Cerebellar nuclear complex (tissue), 1 donor: ENCODE measurements at places on chromosomes 12 and 14.

DNA sequence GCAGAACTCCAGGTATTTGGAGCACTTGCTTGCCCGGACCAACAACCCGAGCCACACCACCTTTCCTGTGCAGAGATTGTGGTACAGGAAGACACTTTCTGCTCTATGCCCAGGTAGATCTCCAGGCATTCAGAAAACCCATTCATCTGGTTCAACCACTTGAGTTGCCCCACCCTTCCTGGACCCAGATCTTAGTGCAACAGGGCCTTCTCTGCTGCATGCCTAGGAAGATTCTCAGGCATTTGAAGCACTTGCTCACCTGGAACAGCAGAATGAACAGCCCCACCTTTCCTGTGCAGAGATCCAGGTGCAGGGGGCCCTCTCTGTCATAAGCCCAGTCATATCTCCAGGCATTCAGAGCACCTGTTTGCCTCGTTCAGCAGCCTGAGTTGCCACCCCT, 412.8 kb upstream of the MGAT4C start:
- DNase-seq, result no peak

GRCh38 chr12:31322801-31323207, 3.1 kb downstream of the SINHCAF start:
- DNase-seq, result no peak

DNA sequence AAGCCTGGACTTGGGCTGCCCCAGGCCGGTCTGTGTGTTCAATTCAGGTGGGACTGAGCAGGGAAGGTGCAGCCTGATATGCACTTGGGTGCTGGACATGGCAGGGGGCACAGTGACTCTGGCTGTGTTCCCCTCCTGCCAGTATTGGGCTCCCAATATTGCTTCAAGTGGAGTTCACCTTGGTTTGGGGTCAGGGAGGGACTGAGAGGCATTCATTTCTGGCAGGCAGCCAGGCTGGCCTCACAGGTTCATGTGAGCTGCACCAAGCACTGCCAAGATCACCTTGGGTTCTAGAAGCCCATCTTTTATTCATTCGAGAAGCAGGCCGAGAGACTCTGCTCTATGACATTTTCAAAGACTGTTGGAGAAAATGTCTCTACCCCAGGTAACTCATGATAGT, 245.0 kb downstream of the CHST11 start:
- no peak for DNase-seq

- no peak for DNase-seq
Observed at GRCh38 chr12:9779209-9779608, 18.5 kb upstream of the CD69 start.

DNA sequence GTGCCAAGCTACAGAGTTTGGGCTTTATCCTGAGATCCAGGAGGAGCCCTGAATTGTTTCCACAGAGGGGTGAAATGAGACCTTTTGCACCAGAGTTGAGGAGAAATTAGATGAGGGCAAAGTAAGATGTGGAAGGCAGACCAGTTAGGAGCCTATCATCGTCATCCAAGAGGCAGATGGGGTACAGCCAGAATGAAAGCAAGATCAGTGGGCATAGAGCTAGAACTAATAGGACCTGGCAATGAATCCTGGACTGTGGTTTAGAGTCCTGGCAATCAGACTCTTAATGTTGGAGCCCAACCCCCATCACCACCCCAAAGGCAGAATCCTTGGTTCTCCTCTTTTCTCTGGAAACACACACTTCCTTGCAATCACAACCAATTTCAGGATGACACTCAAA, 166.6 kb upstream of the HMGA2 start:
- no peak for DNase-seq

GRCh38 chr12:99387661-99388060, 259.9 kb upstream of the GARIN6 start:
- no peak for DNase-seq

GRCh38 chr14:32820682-32821081, 118.0 kb upstream of the NPAS3 start:
- no peak for DNase-seq

DNA sequence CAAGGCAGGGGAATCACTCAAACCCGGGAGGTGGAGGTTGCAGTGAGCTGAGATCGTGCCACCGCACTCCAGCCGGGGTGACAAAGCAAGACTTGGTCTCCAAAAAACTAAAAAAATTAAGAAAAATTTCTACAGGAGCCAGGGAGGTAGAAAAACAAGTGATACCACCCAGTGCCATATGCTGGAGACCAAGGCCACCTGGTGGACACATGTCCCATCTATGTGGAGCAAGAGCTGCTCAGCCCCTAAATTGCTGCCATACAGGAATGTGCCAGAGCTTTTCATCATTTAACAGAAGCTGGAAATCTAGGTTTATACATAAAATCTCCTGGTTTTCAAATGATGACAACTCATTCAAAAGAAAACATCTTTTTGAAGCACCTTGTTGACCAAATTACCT, 61.4 kb upstream of the ELK3 start:
- DNase-seq, result no peak

DNA sequence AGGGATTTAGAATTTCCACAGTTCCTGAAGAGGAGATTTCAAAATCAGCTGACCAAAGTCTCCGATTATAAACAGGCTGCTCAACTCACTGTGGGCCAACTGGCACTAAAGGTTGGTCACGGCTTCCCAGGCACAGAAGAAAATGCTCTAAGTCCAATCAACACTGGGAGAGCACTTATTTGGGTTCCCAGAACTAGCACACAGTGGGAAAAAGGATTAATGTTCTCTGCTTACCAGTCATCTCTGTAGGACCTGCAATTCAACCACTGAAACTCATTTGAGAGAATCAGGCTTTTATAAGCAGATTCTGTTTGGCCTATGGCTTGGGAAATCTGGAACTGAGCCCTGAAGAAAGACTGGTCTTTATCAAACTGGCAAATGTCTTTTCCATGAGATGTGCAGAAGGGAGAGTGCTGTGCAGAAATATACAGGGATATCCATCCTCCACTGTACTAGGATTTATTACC, 49.4 kb downstream of the ABCC9 start:
- DNase-seq, result no peak

- no peak for DNase-seq
Observed at GRCh38 chr12:96344124-96344695, 56.0 kb downstream of the CDK17 start.

DNA sequence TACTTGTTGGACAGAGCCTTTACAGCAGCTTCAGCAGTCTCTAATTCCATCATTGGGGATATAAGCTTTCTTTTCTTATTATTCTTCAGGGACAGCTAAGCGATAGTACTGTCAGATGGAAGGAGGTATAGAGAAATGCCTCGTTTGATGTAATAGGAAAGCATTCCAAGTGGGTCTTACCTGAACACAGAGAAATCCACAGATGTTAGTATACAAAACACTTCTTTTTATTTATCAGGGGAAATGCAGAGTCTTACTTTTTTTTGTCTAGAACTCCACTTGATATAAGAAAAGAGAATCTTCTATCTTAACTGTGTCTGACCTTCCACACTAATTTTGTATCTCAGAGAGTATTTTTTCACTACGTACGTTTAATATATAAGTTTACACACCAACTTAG, 1.9 kb downstream of the SYT1 start:
- no peak for DNase-seq

DNA sequence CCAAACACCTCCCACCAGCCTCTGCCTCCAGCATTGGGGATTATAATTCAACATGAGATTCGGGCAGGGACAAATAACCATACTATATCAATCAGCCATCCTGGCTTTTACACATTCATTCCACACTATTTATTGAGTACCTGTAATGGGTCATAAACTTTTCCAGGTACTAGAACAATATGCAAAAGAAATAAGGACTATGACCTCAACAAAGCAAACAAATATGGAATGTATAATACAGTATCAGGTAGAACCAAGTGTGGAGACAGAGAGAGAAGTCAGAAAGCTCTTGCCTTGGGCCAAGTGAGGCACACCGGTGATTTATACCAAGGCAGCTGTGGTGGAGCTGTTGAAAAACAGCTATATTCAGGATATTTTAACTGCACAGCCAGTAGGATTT, 116.3 kb downstream of the TSPAN8 start:
- DNase-seq, result no peak

GRCh38 chr12:64669270-64669842, 59.1 kb downstream of the RASSF3 start:
- no peak for DNase-seq

DNA sequence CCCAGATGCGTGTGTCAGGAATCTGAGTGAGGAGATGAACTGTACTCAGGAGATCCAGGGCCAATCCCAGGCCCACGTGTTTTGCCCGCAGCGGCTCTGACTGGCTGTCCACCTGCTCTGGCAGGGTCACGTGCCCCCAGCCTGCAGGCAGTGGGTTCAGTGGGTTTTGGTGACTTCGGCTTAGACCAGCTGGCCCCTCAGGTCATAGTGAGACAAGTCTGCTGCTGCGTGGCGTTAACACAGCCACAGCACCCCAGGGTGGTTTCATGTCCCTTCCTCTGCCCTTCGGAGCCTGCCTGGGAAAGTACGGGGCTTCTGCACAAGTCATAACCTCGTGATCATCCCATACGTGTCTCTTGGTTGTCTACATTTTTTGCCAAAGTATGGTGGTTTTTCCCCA, 2.6 kb downstream of the FBRSL1 start:
- DNase-seq, result no peak

DNA sequence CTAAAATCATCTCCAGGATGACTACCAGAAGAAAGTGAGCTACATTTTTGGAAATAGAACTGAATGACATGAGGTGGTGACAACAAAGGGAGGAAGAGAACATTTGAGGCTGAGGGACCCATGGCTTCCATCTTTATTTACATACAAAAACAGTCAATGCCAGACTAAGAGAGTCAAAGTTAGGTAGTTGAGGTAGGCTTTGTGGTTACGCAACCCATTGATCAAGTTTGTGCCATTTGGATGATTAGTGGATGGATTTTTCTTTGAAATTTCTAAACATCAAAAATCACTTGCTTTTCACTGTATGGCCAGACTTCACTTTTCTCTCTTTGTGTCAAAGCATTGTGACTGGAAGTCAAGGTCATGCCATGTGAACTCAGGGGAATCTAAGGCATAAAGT, 22.9 kb downstream of the ASCL1 start:
- no peak for DNase-seq

GRCh38 chr14:51342226-51342625, 102.2 kb downstream of the TMX1 start:
- no peak for DNase-seq

- DNase-seq, result no peak
Observed at GRCh38 chr12:64682572-64683277, 72.4 kb downstream of the RASSF3 start.

GRCh38 chr12:61848893-61849292, 411.3 kb upstream of the USP15 start:
- no peak for DNase-seq

GRCh38 chr12:22569253-22569652, 24.9 kb upstream of the C2CD5 start:
- DNase-seq, result no peak

- no peak for DNase-seq
Observed at GRCh38 chr12:127429551-127430285, 837.3 kb upstream of the TMEM132C start.

DNA sequence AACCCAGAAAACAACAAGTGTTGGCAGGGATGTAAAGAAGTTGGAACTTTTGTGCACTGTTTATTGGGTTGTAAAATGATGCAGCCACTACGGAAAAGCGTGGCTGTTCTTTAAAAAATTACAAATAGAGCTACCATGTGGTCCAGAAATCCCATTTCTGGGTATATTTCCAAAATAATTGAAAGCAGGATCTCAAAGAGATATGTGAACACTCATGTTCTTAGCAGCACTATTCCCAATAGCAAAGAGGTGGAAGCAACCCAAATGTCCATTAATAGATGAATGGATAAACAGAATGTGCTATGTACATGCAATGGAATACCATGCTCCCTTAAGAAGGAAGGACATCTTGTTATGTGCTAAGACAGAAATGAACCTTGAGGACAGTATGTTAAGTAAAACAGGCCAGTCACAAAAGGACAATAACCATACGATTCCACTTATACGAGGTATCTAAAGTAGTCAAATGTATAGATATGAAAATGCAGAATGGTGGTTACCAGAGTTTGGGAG, 249.5 kb downstream of the PHLDA1 start:
- no peak for DNase-seq

DNA sequence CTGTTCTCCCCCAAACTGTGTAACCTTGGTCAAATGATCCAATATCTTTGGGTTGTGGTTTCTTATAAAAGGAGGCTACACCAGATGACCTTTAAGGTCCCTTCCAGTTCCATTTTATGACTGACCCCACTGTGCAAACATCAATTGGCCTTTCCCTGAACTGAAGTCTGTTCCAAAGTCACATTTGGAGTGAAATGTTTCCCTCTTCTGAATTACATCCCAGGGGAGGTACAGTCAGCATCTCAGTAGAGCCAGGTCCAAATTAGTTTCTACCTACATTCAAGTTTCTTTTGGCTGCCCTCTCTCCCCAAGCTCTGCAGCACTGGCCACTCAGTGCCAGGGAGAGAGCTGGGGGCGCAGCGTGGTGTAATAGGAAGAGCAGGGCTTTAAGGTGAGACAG, 34.4 kb downstream of the LIMA1 start:
- DNase-seq, result no peak

DNA sequence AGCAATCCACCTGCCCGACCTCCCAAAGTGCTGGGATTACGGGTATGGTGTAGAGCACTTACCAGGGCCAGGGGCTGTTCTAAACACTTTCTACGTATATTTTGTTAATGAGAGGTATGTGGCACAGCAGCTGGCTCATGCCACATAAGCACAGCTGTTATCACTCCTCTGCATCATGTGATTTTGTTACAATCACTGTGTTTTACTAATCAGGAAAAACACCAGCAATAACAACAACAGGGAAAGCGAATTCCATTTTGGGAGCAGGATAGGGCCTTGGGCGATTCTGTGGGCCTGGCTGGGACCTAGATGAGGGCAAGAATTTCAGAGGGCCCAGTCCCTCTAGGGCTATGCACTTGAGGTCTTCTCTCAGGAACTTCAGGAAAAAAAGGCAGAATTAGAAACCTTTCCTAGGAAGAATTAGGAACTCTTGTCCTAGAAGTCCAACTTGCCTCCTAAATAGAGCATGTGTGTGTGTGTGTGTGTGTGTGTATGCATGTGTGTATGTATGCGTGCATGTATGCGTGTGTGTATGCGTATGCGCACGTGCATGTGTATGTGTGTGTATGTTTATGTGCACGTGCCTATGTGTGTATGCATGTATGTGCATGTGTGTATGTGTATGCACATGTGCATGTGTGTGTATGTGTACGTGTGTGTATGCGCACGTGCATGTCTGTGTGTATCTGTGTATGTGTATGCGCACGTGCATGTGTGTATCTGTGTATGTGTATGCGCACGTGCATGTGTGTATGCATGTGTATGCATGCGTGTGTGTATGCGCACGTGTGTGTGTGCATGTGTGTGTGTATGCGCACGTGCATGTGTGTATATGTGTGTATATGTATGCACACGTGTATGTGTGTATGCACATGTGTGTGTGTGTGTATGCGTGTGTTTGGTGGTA, 41.8 kb upstream of the CORO1C start:
- no peak for DNase-seq

DNA sequence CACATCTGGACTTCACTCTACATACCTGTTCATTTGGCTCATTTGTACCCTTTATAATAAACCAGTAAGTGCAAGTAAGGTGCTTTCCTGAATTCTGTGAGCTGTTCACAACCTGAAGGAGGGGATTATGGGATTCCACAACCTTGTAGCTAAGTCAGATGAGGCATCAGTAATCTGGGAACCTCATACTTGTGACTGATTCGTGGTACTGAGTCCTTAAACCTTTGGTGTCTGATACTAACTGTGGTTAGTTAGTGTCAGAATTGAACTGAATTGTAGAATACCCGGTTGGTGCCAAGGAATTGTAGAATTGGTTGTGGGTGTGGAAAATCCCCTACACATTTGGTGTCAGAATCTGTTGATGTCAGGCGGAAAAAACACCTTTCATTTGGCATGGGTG, 83.4 kb downstream of the TMX1 start:
- DNase-seq, result no peak

GRCh38 chr12:13343375-13343774, 146.8 kb downstream of the EMP1 start:
- no peak for DNase-seq
